ENCODE measurements at places on chromosomes 6 and 20.

GRCh38 chr20:49713753-49714712 is at the start of gene B4GALT5:
TSS of gene B4GALT5 (minus strand) at chr20:49713878. CDS start at chr20:49713690, 188 bp downstream.
- DNase-seq: peak; percentile 53

- no peak for DNase-seq
Observed at GRCh38 chr6:14811775-14812428, 434.0 kb upstream of the JARID2 start.

DNA sequence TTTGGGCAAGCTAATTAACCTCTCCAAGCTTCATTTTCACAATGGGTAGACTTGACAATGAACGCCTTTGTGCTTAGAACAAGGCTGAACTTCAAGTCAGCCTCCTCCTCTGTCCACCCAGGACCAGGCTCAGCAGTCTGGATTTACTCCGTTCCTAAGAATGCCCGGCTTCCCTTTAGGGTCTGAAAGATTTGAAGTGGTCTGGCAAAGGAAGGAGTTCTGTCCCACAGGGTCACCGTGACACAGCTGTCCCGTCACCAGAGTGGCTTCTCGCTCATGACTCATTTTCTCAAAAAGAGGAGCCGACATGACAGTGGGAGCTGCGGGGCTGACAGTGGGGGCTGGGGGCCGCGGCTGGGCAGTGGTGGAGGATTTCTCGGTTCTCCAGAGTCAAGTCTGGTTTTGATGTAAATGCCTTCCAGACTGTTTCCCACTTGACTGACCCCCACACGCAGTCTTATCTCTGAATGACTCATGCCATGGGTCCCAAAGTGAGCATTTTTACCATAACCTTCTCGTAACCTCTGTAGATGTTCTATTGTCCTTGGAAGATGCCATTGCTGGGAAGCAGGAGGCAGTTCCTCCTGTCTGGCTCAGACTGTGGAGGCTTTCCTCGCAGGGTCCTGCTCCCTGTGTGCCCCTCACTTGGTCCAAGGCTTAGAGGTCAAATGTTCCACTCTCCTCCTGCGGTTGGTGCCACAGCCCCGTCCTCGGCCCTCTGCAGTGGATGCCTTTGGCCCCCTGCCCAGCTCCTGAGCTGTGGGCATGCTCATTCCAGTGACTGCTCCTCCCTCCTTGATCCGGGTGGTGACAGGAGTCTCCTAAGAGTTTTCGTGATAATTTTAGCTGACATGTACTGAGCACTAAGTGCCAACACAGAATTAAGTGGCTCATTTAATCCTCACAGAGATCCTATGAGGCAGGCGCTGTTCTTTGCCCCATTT is 253.1 kb downstream of the FNDC1 start:
- no peak for DNase-seq

- no peak for DNase-seq
Observed at GRCh38 chr6:167306401-167306998, 15.4 kb downstream of the UNC93A start.

DNA sequence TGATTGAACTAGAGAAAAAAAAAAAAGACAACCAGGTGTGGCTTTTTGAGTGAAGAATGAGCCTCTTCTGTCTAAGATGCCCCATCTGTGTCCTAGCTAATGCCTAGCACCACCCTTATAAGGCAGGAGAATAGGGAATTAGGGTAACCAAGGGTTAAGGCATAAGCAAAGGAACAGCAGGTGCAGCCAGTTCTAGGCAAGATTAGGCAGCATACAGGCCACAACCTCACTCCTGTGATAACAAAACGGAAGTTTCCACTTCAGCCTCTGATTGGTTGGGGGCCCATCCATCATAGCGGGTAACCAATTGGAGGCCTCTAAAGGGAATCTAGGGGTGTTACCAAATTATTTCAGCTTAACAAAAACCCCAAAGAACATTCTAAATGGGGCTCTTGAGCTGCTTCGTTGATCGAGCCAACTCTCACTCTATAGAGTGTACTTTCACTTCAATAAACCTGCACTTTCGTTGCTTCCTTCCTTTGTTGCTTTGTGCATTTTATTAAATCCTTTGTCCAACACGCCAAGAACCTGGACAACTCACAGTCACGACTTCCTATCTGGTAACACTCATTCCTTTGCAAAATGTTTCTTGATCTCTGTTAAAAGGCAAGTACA is 61.9 kb upstream of the TAGAP start:
- peak; percentile 79 for DNase-seq

GRCh38 chr20:1870792-1871550 is 24.2 kb upstream of the SIRPA start:
- no peak for DNase-seq

DNA sequence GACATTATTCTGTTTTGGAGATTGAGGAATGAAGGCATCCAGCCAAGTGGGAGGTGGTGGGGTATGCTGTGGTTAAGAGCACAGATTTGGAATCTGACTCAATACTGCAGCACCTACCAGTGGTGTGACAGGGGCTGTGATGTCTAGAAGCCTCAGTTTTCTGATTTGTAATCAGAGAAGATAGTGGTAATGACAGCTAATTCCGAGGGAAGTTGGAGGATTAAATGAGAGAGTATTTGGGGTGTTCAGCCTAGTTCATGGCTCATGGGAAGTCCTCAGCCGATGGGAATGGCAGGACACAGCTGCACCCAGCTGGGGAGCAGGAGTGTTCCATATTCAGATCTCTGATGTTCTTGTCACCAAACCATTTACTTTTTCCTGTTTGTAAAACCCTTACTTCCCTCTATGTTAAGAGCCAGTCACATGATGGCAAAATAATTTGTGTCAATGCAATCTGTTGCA is 9.3 kb downstream of the SLC9A8 start:
- DNase-seq: no peak

DNA sequence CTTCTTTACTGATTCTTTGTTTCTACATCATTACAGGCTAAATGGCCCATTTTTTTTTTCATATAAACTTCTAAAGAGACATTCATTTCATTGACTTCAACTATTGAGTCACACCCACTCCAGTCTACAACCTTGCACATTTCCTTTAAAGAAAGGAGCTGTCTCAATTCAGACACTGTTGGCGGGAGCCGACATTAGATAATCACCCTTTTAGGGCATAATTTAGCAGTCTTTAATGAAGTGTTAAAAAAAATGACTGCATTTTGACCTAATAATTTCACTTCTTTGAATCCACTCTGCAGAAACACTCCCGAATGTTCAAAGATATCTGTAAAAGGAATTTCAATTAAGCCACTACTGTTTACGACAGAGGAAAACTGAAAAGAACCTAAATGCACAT is 1.5 kb downstream of the EPM2A start:
- DNase-seq: no peak

GRCh38 chr6:152978058-152978457 is 4.8 kb downstream of the FBXO5 start:
- no peak for DNase-seq

GRCh38 chr20:64079273-64080012 is at the start of gene RGS19:
TSS of gene RGS19 (minus strand) at chr20:64079518. CDS start at chr20:64076886, 2,632 bp downstream.
- DNase-seq: peak; percentile 40

DNA sequence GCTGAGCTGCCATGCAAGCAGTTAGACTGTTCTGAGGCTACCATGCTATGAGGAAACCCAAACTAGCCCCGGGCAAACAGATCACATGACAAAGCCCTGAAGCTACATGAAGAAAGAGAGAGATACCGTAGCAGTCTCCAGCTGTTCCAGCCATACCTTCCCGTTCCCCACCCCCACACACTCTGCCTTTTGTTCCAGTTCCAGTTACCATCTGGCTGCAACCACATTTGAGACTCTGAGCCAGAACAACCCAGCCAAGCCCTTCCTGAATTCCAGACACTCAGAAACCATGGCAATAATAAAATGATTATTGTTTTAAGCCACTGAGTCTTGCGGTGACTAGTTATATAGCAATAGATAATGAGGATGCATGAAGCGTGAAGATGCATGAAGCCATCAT is 28.3 kb downstream of the RIN2 start:
- no peak for DNase-seq

DNA sequence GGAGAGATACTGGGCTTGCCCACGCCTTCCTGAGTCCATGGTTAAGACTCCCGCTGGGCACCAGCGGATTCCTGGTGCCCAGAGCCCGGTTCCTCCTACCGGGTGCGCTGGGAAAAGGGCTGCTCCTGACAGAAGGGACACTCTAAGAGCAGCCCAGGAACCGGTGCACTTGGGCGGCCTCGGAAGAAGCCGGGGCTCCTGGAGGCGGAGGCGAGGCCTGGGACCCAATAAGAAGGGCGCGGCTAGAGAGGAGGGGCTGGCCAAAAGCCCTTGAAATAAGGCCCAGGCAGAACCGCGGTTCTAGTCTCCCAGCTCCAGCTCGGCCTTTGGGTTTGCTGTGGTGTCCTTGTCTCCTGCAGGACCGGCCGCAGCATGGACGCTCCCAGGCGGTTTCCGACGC is at the start of gene KHDC3L:
KHDC3L (plus strand) TSS at position 301 of the 400 bp plus-strand sequence; CDS start at position 373, 72 bp downstream.
- DNase-seq: no peak

DNA sequence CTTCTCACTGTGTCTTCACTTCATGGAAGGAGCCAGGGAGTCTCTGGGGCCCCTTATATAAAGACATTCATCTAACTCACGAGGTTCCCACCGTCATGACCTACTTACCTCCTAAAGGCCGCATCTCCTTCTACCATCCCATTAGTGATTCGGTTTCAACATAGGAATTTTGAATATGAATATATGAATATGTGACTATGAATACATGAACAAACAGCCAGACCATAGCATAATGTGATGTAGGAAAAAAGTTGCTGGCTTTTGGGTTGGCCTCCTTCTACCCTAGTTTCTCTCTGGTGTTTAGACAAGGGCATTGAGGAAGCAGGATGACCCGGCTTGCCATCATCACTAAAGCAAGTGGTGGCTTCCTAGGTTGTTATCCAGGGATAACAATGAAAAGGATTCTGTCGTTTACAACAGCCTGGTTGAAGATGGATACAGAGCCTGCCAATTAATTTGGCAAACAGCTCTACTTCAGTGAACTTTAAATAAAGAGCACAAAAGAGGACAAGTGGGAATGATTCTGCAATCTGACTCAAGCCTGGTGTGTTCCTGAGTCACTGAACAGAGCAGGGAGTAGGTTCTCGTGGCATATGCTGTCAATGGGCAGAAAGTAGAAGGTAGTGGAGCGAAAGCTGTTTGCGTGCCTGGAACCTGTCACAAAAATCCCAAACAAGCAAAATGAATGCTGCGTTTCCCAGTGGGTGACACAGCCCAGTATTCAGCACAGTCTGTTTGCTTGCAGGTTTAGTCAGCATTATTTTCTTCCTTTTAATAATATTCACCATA is 44.0 kb upstream of the DOK5 start:
- no peak for DNase-seq

- no peak for DNase-seq
Observed at GRCh38 chr20:57581202-57582028, 20.5 kb downstream of the PCK1 start.

GRCh38 chr6:131949909-131950766 is 1.0 kb downstream of the CCN2 start:
- DNase-seq: no peak

DNA sequence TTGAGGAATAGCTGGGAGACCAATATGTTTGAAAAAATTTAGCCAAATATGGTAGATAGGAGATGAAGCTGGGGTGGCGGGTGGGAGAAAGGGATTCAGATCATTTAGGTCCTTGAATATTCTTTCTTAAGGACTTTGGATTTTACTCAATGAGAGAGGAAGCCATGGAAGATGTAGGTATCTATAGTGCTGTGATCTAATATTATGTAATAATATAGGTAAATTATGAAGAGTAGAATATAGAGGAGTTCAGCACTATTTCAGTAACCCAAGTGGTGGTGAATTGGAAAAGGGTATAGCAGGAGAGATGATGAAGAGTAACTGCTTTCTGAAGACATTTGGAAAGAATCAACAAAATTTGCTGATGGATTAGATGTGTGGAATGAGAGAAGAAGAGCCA is 417.6 kb downstream of the UTRN start:
- DNase-seq: no peak

GRCh38 chr6:76984572-76984971 is 478.7 kb downstream of the HTR1B start:
- no peak for DNase-seq

DNA sequence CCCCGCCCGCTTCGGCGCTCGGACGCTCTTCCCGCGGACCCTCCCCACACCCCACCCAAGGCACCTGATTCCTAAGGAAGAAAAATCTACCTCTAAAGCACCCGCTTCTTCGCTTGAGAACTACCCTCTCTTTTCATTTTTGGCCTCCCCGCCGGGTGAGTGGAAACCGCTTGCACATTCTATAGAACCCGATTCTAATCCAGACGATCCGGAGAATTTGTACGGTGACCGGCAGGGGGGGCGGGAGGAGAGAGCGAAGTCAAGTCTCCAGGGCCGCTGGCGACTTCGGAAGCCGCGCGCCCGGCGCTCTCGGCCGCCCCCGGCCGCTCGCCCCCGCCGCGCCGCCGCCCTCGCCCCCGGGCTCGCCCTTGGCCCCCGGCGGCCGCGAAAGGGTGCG is at the start of gene RBM24:
RBM24 (plus strand) TSS at position 262 of the 397 bp plus-strand sequence. CDS start 221 bp downstream, outside the sequence.
- no peak for DNase-seq

- DNase-seq: no peak
Observed at GRCh38 chr6:49003348-49003747, 459.7 kb downstream of the MMUT start.

- no peak for DNase-seq
Observed at GRCh38 chr6:90893400-90893799, 306.5 kb upstream of the MAP3K7 start.

DNA sequence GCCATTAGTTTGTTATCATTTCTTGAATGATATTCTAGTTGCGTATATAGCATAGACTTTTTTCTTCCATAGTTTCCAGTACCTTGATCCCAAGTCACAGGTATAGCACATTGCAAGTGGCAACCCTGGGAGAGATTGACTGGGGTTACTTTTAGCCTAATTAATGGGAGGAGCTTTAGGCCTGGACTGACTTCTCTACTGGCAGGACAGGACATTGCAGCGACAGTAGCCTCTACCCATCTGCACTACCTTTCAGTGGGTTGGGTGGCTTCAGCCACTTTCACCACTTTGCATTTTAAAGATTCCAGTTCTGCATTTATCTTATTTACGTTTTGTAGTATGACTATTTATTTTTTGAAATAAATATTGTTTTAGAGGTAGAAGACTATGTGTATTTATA is 320.3 kb downstream of the RIMS1 start:
- DNase-seq: no peak

DNA sequence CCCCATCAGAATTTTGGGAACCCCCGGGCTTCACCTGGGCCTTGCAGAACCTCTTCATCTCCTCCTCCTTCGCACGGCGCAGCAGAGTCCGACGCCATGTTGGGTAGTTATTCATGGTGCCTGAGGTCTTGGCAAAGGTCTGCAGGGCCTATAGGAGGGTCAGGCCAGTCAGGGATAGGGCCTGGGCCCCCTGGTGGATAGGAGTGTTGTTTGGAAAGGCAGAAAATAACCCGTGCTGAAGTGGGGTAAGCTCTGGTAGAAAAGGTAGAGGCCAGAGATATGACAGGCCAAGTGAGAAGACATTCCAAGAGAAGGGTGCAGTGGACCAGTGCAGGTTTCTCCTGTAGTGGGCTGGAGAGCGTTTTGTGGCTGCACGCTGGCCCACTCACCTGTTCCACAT is 4.9 kb downstream of the SMPD2 start:
- DNase-seq: no peak

GRCh38 chr6:112251171-112251875 is 3.0 kb downstream of the LAMA4 start:
- DNase-seq: no peak

GRCh38 chr6:149333266-149333620 is 15.7 kb downstream of the TAB2 start:
- DNase-seq: no peak

GRCh38 chr6:111200350-111201243 is 113.3 kb downstream of the SLC16A10 start:
- DNase-seq: no peak

- DNase-seq: no peak
Observed at GRCh38 chr6:47573109-47573508, 95.5 kb downstream of the CD2AP start.

Measured in stimulated activated CD8-positive, alpha-beta memory T cell treated with anti-CD3 and anti-CD28 coated beads, Interleukin-15, amount 100 ng/mL, for 24 hours (primary cell).